ENCODE measurements at places on chromosomes 6 and 20.

- no peak for DNase-seq
Observed at GRCh38 chr20:63772781-63773518, 33.4 kb downstream of the SLC2A4RG start.

- DNase-seq = peak; percentile 46
Observed at GRCh38 chr6:148455225-148455624, 112.6 kb downstream of the SASH1 start.

- no peak for DNase-seq
Observed at GRCh38 chr6:88967891-88968290, 4.5 kb upstream of the RNGTT start.

GRCh38 chr20:57481281-57481711, 43.6 kb downstream of the CTCFL start:
- DNase-seq = no peak

GRCh38 chr6:134199848-134200606, 117.9 kb downstream of the SGK1 start:
- no peak for DNase-seq

All from fibroblast of skin of right quadriceps (primary cell).